ENCODE measurements at places on chromosomes 13 and 19.

DNA sequence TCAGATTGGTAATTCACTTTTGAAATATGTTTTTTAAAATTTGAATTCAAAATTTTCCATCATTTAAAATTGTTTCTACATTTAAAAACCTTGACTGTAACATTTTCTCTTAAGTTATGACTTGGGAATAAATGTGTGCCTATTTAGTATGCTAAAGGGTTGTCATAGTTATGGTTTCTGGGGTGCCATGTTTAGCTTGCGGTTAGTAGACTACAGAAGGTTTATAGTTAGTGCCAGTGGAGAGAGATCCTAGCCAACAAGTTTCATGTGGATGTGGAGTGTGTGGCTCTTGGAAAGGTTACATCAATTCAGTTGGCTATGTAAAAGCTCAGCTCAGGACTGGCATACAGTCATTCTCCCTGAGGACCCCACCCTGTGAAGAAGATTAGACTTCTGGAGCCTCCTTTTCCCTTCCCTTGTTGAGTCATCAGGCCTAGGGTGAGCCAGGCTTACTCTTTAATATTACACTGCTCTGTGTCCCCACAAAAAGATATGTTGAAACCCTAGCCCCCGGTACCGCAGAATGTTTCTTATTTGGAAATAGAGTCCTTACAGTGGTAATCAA is 20.4 kb downstream of the LMO7 start:
- DNase-seq, result no peak

DNA sequence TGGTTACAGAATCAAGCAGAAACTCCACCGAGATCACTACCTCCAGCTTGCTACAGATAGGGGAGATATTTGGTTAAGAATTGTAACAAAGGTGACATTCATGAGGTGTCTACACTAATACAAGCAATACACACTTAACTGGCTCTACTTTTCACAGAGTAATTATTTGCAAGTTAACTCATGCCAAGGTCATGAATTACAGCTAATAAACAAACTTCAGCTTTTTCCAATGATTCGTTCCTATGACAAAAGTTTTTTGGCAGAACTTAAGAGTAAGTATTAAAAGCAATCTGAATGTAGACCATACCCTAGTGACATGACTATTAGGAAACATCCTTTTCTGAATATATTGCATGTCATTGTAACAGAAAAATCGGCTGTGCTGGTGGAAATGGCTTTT is 72.1 kb downstream of the LHFPL6 start:
- DNase-seq, result no peak

- DNase-seq, result no peak
Measured at GRCh38 chr19:18008814-18009213, 844 bp downstream of the ARRDC2 start.

- DNase-seq, result no peak
Measured at GRCh38 chr13:47112205-47112902, 215.5 kb upstream of the HTR2A start.

DNA sequence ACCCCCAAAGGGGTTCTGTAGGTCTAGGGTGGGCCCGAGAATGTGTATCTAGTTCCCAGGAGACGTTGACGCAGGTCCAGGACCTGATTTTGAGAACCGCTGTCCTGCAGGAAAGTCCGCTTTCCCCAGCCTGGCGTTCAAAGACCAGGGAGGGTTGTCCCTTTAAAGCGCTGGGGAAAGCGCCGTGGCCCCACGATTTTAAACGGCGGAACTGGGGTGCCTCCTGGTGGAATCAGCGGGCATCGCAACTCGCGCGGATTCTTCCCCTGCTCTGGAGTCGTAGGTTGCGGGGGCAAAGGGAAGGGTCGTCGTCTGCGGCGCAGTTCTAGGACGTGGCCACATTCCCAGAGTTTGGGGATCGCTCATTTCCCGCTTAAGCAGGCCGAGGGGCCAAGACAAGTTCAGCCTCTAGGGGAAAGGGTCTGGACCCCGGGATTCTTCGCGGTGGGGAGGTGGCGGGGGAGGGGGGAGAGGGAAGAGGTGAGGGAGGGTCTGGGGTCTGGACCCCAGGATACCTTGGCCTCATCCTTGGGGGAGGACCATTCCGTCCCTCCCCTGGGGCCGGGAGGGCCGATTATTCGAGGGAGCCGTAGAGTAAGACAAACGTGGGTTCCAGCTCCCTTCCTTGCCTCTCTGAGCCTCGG is 7.7 kb downstream of the PNMA8B start:
- peak; percentile 83 for DNase-seq

DNA sequence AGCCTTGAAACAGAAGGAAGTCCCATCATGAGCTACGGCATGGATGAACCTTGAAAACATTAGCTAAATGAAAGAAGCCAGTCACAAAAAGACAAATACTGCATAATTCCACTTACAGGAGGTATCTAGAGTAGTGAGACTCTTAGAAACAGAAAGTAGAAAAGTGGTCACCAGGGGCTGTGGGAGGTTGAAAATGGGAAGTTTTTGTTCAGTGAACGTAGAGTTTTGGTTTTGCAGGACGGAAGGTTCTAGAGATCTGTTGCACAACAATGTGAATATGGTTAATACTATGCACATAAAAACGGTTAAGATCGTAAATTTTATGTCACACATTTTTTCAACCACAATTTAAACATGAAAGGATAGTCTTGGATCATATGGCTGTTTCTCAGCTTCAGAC is 11.9 kb upstream of the SLC10A2 start:
- DNase-seq, result no peak

- no peak for DNase-seq
Measured at GRCh38 chr13:93235258-93236015, 8.8 kb downstream of the GPC6 start.

GRCh38 chr13:36207672-36208071 is 6.7 kb downstream of the SOHLH2 start:
- DNase-seq, result no peak

- DNase-seq, result peak; percentile 36
Measured at GRCh38 chr13:20182231-20182846, 10.4 kb downstream of the GJB2 start.

DNA sequence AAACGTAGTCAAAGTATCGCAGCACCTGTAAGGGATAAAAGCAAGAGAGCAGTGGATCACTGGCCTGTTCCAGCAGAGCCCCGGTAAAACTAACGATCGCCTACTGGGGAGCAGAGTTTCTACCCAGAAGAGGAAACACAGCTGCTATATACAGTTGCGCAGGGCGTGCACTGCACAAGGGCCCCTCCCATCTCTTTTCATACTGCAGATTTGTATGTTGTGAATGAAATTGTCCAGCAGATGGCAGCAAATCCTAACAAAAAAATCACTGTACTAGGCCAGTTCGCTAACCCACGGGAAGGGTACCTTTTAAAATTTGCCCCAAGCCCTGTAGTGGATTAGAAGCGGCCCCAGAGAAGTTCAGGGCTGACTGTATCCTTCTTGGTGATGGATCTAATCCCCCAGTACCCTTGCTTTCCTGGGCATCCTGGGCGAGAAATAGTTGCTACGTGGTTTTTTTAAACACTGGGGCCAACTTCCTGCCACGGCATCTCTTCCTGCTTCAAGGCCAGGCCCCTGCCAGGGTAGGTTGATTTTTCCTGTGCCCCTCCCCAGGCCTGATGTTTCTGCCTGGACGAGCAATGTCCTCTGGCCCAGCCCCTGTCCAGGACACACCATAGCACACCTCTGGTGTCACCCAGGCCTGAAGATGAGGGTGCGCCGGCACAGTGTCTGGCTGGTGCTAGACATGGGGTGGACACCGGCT is 127.0 kb downstream of the IER2 start:
- peak; percentile 61 for DNase-seq

- DNase-seq, result no peak
Measured at GRCh38 chr19:29631450-29631849, 25.4 kb downstream of the POP4 start.

DNA sequence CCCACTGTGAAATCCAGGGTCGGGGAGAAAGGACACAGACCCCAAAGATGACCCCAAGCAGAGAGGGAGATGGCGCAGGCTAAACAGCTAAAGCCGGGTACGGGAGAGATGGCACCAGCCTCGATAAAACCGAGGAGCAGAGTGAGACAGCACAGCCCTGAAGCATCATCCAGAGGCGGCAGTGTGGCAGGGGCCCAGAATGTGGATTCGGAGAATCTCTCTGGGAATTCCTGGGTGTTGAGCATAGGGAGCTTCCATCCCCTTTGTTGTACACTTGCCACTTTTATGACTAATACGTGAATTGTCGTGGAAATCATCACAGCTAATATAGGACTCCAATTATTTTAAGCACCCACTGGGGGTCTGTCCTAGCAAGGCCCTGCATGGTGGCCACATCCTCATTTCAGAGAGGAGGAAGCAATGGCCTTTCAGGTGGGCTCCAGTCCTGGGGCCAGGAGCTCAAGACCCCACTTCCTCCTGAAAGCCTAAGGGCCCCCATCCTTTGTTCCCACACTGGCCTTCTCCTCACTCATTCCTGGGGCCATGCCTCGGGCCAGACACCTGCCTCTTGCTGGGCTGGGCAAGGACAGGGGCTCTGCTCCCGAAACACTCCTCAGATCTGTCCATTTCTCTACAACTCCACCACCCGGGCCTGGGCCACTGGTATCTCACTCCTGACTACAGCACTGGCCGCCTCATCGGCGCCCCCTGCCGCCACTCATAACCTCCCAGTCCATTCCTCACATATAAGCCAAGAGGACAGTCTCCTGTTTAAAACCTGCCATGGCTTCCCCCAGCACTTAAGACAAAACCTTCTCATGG is 29.3 kb upstream of the ATP1A3 start:
- peak; percentile 36 for DNase-seq

DNA sequence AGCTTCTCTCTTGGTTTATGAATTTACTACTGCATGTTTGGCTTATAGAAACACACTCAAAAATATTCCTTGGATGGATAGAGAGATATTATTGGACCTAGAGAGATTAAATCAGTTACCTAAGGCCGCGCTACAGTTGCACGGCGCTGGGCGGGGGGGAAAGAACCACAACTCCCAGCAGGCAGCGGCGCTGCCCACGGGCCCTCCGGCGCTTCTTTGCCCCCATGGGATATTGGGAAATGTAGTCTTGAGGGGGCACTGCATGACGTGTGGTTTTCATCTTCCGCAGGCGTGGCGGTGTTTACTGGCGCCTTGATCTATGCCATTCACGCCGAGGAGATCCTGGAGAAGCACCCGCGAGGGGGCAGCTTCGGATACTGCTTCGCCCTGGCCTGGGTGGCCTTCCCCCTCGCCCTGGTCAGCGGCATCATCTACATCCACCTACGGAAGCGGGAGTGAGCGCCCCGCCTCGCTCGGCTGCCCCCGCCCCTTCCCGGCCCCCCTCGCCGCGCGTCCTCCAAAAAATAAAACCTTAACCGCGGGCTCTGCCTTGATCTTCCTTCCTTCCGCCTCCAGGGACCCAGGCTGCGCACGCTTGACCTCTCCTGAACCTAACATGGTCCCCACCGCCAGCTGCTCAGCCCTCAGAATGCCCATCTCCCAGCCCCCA is 4.8 kb downstream of the EMP3 start:
- peak; percentile 82 for DNase-seq

GRCh38 chr13:28641600-28641926 is 17.4 kb upstream of the POMP start:
- DNase-seq, result no peak

GRCh38 chr13:60062502-60062901 is 101.2 kb downstream of the DIAPH3 start:
- no peak for DNase-seq

- no peak for DNase-seq
Measured at GRCh38 chr19:7863971-7864689, 10.1 kb downstream of the PRR36 start.

- DNase-seq, result no peak
Measured at GRCh38 chr19:34325981-34326787, 38.8 kb upstream of the GPI start.

GRCh38 chr13:111901267-111901915 is 165.6 kb upstream of the SOX1 start:
- DNase-seq, result no peak

- no peak for DNase-seq
Measured at GRCh38 chr19:45160870-45161737, at the start of gene NKPD1. NKPD1 (minus strand) TSS chr19:45160982; CDS start chr19:45160150, 832 bp downstream.

- no peak for DNase-seq
Measured at GRCh38 chr13:80379245-80379644, 38.3 kb upstream of the SPRY2 start.

DNA sequence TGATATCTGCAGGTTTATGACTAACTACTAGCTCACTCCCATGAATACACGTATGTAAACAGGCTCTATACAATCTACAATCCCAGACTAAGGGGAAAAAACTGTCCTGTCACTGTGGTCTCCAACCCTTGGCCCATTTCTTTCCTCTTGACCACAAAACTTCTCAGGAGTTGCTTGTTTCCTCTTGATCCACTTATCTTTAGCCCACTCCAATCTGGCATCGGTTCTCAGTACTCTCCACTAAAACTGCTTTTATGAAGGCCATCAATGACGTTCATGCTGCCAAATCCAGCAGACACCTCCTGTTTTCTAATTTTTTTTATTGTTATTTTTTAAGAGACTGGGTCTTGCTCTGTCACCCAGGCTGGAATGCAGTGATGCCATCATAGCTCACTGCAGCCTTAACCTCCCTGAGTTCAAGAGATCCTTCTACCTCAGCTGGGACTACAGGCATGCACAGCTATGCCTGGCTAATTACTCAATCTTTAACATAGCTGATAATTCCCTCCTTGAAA is 31.9 kb upstream of the USPL1 start:
- no peak for DNase-seq

DNA sequence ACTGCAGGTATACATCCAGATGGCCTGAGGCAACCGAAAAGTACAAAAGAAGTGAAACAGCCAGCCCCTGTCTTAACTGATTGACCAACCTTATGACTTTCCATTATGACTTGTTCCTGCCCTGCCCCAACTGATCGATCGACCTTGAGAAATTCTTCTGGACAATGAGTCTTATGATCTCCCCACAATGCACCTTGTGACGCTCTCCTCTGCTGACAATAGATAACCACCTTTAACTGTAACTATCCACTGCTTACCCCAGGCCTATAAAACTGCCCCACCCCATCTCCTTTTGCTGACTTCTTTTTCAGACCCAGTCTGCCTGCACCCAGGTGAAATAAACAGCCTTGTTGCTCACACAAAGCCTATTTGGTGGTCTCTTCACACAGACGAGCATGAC is 11.2 kb downstream of the ZNF83 start:
- no peak for DNase-seq

- peak; percentile 76 for DNase-seq
Measured at GRCh38 chr19:47280183-47280797, 5.6 kb downstream of the INAFM1 start.

DNA sequence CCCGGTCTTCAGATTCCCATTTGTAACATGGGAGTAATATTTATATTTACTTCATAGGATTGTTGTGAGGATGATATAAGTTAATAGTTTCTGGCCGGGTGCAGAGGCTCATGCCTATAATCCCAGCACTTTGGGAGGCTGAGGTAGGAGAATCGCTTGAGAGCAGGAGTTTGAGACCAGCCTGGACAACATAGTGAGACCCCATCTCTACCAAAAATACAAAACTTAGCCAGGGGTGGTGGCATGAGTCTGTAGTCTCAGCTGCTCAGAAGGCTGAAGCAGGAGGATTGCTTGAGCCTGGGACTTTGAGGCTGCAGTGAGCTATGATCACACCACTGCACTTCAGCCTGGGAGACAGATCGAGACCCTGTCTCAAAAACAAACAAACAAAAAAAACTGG is 11.2 kb downstream of the CATSPERG start:
- no peak for DNase-seq

DNA sequence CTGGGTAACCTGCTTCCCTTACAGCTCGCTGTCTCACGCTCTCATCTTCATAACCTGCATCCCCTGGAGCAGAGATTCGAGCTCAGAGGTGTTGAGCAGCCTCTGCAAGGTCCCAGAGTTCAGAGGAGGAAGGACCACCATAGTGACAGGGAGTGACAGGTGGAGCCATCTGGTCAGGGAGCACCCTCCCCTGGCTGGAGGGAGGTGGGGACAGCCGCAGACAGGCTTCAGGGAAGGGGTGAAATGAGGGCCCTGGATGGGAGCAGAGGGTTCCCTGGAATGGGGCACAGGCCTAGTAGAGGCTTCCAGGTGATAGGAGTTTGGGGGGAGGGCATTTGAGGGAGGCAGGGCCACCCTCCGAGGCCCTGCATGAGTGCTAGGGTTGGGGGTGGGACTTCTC is 82.1 kb downstream of the ZNF429 start:
- no peak for DNase-seq
